ENCODE measurements at places on chromosomes 11 and 22.

- DNase-seq: no peak
Measured at GRCh38 chr11:85835263-85835662, 19.9 kb upstream of the CCDC83 start.

DNA sequence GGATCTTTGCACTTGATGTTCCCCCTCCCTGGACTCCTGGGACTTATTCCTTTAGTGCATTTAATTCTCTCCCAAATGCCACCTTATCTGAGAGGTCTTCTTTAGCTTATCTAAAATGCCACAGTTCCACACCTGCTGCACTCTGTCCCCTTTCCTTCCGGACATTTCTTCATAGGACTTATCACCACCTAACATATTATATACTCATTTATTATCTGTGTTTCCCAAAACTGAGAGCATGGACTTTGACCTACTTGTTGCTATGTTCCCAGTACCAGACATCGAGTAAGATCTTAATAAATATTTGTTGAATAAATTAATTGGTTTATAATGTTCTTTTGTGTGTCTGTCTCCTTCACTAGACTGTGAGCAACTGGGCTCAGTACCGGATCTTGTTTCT is 585.3 kb downstream of the INSC start:
- no peak for DNase-seq

DNA sequence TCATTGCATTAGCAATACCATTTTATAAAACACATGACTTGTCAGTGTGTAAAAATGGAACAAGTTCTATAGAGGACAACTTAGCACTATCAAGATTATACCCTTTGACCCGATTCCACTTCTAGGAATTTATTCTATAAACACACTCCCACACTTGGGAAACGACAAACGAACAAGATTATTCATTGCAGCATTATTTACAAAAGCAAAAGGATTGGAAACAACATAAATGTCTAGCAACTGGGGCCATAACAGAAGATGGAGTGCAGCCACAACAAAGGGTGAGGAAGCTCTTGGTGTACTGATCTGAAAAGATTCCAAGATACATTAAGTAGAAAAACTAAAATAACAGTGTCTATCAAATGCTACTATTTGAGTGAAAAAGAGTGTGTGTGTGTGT is 2.3 kb upstream of the IRAG1 start:
- no peak for DNase-seq

GRCh38 chr22:30908051-30908461 is 60.5 kb downstream of the MORC2 start:
- no peak for DNase-seq

- DNase-seq: no peak
Measured at GRCh38 chr11:72014761-72015320, 16.1 kb downstream of the IL18BP start.

DNA sequence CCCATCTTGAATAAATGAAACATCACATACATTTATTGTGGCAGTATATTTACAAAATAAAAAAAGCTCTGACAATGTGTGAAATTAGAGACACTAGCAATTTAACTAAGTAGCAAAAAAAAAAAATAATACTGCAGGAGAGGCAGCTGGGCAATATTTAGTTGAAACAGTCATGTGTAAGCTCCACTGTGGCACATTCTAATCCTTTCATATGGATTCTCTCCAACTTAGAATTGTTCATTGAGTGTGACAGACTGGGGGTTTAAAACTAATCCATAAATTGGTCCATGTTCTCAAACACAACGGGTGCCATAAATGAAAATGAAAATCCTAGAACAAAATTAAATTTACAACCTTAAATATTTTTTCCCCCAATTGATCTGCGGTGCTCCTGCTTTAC is 302.1 kb downstream of the CADM1 start:
- no peak for DNase-seq

DNA sequence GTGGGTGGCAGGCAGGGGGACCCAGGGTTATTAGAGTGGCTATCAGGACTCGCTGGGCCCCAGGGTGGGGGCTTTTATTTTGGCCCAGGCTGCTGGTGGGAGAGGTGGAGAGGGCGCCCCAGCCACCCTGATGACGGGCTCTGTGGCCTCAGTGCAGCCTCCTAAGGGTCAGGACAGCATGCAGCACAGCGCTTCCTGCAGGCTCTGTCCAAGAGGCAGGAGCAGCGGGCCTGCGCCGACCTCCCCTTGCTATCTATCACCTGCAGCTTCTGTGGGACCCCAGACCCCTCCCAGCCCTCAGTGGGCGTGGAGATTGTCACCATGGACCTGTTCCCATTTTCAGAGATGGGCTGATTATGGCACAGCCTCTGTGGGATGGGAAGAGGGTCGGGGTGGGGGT is 54.3 kb upstream of the PPARA start:
- DNase-seq: no peak

GRCh38 chr11:35272391-35272902 is 133.5 kb downstream of the CD44 start:
- no peak for DNase-seq

DNA sequence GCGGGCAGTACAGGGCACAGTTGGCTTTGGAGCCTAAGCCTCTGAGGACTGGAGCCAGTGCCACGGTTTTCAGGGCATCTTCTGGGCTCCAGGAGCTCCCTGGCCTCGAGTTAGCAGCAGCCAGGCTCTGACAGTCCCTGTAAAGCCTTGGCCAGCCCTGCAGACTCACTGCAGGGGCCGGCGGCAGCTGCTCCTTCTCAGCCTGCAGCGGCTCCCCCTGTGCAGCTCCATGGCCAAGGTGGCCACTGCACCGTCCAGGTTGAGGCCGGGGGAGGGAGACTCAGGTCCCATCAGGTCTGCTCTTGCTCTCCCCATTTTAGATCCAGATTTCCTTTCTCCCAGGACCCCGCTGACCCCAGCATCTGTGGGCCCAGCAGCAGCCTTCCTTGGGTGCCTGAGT is 1461.1 kb downstream of the BRD1 start:
- DNase-seq: no peak

- DNase-seq: peak; percentile 25
Measured at GRCh38 chr11:6022956-6023355, 7.6 kb downstream of the OR56A1 start.

GRCh38 chr11:8360086-8360828 is 96.6 kb upstream of the LMO1 start:
- no peak for DNase-seq

DNA sequence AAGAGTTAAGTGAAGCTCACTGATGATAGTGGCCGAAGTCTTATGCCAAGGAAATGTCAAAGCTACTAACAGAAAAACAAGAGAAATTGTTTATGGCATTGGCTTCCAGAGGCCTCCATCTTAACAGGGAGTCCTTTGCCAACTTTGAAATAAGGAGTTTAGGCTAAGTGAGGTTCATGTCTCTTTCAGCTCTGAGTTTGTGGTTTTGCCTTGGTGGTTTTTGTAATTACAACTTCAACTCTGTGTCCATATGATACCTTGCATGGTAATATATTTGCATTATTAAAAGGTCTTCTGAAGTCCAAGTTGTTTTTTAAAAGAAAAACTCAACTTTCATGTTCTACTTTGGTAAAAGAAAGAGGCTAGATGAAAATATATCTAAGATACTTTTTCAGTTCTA is 31.4 kb upstream of the ANO5 start:
- no peak for DNase-seq

- DNase-seq: no peak
Measured at GRCh38 chr11:122663764-122664163, 8.2 kb downstream of the UBASH3B start.

GRCh38 chr11:27524155-27524554 is 17.6 kb upstream of the LIN7C start:
- DNase-seq: peak; percentile 36

GRCh38 chr22:17592201-17592600 is 28.9 kb downstream of the SLC25A18 start:
- DNase-seq: no peak

DNA sequence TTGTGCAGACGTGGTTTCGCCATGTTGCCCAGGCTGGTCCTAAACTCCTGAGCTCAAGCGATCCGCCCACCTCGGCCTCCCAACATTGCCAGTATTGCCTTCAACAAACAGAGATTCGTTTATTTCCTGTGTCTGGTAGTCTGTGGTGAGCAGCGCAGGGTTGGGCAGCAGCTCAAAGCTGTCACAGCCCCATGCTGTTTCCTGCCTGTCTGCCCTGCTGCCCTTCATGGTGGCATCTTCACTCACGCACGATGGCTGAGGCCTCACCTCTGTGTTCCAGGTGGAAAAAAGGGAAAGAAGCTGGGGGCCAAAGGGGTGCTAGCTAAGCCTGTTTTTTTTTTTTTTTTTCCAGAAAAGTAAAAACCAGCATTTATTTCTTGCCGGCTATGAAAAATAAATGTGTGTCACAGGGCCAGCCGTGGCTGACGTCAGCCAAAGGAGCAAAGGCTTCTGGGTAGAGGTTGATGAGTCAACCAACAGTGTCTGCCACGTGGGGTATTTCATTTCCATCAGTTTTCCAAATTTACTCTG is 28.8 kb downstream of the TBC1D22A start:
- DNase-seq: no peak

DNA sequence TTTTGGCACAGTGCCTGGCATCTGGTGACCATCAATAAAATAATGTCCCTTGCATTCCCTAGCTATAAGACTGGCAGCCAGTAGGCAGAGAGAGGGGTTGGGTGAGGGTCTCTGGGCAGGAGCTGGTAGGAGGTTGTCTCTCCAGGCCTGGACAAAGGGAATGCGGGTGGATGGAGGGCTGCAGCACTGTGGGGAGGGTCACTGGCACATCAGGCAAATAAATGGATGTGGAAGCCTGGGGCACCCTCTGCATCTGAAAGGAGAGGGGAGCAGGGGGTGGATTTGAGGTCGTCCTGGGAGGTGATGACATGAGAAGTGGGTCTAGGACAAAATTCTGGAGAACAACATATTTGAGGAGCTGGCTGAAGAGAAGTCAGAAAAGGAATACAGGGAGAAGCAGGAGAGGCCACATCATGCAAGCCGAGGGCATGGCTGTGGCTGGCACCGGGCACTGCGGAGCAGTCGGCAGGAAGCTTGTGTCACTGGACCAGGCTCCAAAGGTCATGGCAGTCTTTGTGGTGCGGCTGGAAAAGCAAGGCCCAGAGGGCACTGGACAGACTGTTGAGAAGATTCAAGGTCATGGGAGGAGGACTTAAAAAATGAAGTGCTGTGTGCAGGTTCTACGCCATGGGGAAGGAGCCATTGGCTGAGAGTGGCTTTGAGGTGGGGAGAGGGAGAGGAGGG is 36.5 kb upstream of the THY1 start:
- DNase-seq: no peak

GRCh38 chr11:27467181-27467913 is 5.2 kb downstream of the LGR4 start:
- DNase-seq: peak; percentile 57

- no peak for DNase-seq
Measured at GRCh38 chr11:68373189-68373814, 60.9 kb downstream of the LRP5 start.

- DNase-seq: no peak
Measured at GRCh38 chr11:33879375-33879774, 12.5 kb downstream of the LMO2 start.

GRCh38 chr11:85663753-85664614 is 945 bp downstream of the CREBZF start:
- DNase-seq: peak; percentile 75

DNA sequence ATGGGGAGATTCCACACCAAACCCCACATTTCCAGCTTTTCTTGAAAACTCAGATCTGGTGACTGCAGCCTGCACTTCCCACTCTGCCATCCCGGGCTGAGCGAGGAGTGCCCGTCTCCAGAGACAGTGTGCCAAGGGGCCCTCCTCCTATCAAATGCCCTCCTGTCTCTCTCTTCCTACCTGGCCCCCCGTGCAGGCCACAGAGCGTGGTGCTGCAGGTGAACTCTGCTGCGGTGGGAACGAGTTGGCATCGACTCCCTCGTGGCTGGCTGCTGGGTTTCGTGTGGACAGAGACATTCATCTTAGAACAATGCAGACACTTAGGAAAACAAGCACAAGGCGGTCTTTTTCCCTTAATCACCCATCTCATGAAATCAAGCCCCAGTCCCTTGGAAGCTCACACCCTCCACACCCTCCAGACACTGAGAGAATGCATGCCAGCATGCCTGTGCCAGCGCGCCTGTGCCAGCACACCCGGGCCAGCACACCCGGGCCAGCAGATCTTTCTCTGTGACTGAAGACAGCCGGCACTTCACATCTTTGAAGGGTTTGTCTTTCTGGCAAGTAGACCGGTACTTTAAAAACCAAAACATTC is 65.0 kb downstream of the PARVB start:
- no peak for DNase-seq

DNA sequence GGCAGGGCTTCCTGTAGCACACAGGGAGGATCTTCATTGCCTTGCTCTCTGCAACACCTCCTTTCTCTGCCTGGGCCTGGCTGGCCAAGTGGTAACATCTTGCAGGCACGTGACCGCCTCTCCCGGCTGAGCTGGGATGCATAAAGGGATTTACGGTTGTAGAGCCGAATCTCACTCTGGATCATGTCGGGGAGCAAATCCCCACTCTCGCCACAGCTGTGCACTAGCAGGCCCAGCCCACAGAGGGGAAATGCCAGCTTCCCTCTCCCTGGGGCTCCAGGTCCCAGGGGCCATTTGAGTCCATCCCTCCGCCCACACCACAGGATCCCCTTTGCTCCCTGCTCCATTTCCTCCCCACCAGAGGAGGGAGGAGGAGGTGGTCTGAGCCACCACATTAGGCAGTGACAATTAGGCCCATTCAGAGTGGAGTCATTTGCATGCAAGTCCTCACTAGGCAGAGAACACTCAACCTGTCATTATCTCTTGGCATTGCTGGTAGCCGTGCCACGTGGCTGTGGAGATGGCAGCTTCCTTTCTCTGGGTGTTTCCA is 196.7 kb downstream of the DSCAML1 start:
- no peak for DNase-seq

DNA sequence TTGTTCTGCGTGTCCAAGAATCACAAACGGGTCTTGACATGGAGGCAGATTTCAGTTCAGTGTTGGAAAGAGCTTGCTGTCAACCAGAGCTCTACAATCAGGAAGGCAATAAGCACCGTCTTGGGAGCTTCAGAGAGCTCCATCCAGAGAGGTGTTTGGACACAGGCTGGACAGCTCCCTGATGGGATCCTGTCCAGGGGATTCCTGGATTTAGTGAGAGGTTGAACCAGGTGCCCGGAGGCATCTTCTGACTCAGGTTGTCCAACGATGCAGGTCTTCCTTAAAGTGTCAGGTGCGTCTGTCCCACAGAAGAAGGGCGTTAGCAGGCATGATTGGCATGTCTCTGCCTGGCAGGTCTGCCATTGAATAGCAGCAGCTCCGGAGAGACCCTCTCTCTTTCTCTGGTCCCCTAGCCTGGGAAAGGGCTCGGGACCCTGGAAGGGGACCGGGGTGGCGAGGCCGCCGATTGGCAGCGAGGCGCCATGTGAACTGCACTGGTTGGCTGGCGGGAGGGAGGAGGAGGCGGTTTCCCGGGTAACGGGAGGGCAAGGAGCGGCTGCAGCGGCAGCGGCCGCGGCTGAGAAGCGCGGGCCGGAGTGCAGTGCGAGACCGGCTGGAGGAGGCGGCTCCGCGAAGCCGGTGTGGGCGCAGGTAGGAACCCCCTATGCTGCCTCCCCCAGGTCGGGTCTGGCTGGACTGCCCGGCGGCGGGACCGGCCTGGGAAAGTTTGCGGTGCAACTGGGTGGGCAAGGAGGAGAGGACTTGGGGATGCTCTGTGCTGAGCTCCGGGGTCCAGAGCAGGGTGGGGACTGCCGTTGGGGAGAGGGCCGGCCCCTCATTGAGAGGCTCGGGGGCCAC is 104.1 kb upstream of the E2F8 start:
- DNase-seq: no peak

All from Caki2 (cell line).